ENCODE measurements at places on chromosomes 7 and 10.

GRCh38 chr7:33766405-33766804, 138.9 kb upstream of the BMPER start:
- DNase-seq, result no peak

- no peak for DNase-seq
These were observed 168.4 kb upstream of the IMMP2L start for GRCh38 chr7:111730476-111731300.

- DNase-seq, result no peak
These were observed 540.1 kb downstream of the PTPRN2 start for GRCh38 chr7:158047391-158048059.

DNA sequence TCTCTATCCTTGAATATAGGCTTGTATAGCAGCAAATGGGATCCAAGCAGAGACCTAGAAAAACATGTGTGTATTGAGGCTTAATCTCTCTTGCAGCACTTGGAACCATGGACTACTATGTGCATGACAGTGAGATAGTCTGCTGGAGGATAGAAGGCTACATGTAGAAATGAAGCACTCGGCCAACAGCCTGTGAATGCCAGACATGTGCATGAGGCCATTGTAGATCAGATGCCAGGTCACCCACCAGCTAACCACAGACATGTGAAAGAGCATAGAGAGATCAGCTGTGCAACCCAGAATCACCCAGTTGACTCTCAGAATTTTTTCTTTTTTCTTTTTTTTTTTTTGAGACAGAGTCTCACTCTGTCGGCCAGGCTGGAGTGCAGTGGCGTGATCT, 90.9 kb downstream of the NT5C2 start:
- no peak for DNase-seq

- DNase-seq, result no peak
These were observed 125.0 kb downstream of the DNAJB6 start for GRCh38 chr7:157461573-157462418.

GRCh38 chr10:70543911-70544310, 58.6 kb downstream of the PRF1 start:
- no peak for DNase-seq

GRCh38 chr10:113347508-113347907, 205.3 kb upstream of the HABP2 start:
- DNase-seq, result no peak

GRCh38 chr10:36221101-36221500, 579.0 kb upstream of the FZD8 start:
- no peak for DNase-seq

DNA sequence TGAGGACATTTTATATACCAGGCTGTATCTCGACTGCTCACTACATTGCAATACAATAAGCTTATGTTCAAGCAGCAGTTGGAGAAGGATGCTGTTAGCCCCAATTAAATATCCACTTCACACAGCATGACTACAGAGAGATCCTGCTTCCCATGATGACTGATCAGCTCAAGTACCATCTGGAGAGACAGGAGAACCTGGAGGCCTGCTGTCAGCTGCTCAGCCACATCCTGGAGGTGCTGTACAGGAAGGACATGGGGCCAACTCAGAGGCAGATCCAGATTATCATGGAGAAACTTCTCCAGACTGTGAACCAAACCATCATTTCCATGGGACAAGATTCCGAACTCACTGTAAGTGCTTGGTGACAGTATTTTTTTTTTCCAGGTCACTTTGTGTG, 22.5 kb downstream of the RNF133 start:
- DNase-seq, result no peak

- DNase-seq, result peak; percentile 15
These were observed 449.7 kb upstream of the KLF6 start for GRCh38 chr10:4234661-4235060.

GRCh38 chr10:52706332-52707070, 66.1 kb downstream of the MBL2 start:
- no peak for DNase-seq

DNA sequence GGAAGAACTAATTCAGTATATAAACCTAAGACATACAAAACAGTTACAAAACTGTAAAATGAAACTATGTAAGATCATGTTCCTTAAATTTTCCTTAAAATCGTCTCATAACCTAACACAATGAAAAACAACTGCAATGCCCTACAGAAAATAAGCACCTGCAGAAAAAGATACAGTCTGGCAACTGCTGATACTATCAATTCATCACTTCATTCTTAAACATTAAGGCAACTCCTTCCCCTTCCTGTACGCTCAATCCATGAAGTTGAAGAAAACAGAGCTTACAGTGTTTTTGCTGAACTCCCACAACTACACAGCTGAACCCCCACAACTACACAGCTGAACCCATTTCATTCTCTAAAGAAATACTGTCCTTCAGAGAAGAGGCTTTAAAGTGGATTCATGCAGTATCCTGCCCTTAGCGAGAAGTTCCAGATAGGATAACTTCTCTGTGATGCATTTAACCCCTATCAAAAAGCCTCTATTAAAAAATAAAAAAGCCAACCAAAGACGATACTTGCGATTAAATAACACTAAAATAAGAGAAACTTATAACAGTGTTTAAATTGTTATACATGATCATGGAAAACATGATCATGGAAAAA, 50.0 kb downstream of the JMJD1C start:
- no peak for DNase-seq
